Activated T-cell treated with anti-CD3 and anti-CD28 coated beads, Interleukin-2, amount 50 U/mL, for 72 hours (primary cell): ENCODE measurements at places on chromosomes 3 and 15. TPM values are rescaled to one million over a fixed set of nuclear protein-coding genes. Genes with fewer than 3 reads are reported as not detected.

GRCh38 chr3:193824365-193824764, 231.4 kb downstream of the OPA1 start:
- H3K36me3 ChIP-seq = no peaks in the 10 kb centered on the region
- no peak overlapping the region for H3K4me3 ChIP-seq
- H3K4me1 ChIP-seq = no peaks in the 10 kb centered on the region
- peaks cover 48% of the 10 kb centered on the region for H3K27me3 ChIP-seq
- no peak for DNase-seq

- no peak overlapping the region for H3K4me3 ChIP-seq
- H3K27ac ChIP-seq = no peak overlapping the region
- H3K4me1 ChIP-seq = no peaks in the 10 kb centered on the region
- no peak for DNase-seq
- peaks cover 7% of the 10 kb centered on the region for H3K36me3 ChIP-seq
Measured at GRCh38 chr3:15223685-15224572, 17.9 kb downstream of the CAPN7 start.

DNA sequence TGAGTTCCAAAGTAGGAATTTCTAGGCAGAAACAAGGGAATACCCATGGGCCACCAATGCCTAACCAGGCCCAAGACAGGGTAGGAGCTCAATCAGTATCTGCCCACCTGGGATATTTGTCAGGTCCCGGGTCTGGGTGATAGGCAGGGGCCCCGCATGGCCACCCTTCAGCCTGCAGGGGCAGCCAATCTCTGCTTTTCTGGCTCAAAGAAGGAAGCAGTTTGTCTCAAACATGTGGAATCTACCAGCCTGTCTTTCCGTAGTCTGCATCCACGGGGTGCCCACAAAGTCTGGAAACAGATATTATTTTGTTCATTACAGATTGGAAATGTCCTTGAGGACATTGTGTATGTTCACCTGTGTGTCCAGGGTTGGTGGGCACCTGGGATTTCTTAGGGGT, 56.2 kb downstream of the CEMIP start:
- no peak overlapping the region for H3K27ac ChIP-seq
- H3K36me3 ChIP-seq = no peaks in the 10 kb centered on the region
- no peak overlapping the region for H3K4me3 ChIP-seq
- H3K27me3 ChIP-seq = peaks cover 24% of the 10 kb centered on the region
- H3K4me1 ChIP-seq = no peaks in the 10 kb centered on the region
- no peak for DNase-seq

DNA sequence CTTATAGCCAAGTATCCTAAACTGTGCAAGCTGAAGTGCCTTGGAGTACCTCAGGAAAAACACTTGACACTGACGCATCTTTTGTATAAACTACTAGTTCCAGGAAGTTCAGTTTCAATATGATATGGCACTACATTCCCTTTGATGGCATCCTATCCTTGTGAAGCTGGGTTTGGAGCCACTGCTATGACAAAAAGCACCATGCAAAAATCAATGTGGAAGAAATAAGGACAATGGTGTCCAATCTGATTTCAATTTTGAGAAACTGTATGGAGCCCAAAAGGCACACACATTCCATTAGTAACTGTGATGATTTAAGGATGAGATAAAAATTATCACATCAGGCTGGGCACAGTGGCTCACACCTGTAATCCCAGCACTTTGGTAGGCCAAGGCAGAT, 5.6 kb downstream of the RPS27L start:
- peaks cover 17% of the 10 kb centered on the region for H3K4me1 ChIP-seq
- no peak overlapping the region for H3K4me3 ChIP-seq
- no peaks in the 10 kb centered on the region for H3K27me3 ChIP-seq
- no peak for DNase-seq

GRCh38 chr3:143151004-143151731, 31.6 kb downstream of the CHST2 start:
- H3K27me3 ChIP-seq = no peaks in the 10 kb centered on the region
- no peaks in the 10 kb centered on the region for H3K36me3 ChIP-seq
- no peak for DNase-seq
- H3K4me3 ChIP-seq = no peak overlapping the region
- no peak overlapping the region for H3K27ac ChIP-seq

- no peaks in the 10 kb centered on the region for H3K27me3 ChIP-seq
- H3K36me3 ChIP-seq = peaks cover 21% of the 10 kb centered on the region
- DNase-seq = no peak
- H3K4me3 ChIP-seq = peak overlapping the region; percentile 87
- peak overlapping the region; percentile 93 for H3K27ac ChIP-seq
Measured at GRCh38 chr3:143170676-143171075, 51.1 kb downstream of the CHST2 start.

GRCh38 chr3:101259485-101260341, 60.7 kb downstream of the IMPG2 start:
- no peaks in the 10 kb centered on the region for H3K27me3 ChIP-seq
- H3K4me3 ChIP-seq = no peak overlapping the region
- peaks cover 3% of the 10 kb centered on the region for H3K36me3 ChIP-seq
- DNase-seq = no peak
- no peak overlapping the region for H3K27ac ChIP-seq

GRCh38 chr15:28037969-28038590, 61.0 kb downstream of the OCA2 start:
- no peak overlapping the region for H3K27ac ChIP-seq
- no peaks in the 10 kb centered on the region for H3K36me3 ChIP-seq
- DNase-seq = no peak
- no peak overlapping the region for H3K4me3 ChIP-seq
- peaks cover 33% of the 10 kb centered on the region for H3K27me3 ChIP-seq

DNA sequence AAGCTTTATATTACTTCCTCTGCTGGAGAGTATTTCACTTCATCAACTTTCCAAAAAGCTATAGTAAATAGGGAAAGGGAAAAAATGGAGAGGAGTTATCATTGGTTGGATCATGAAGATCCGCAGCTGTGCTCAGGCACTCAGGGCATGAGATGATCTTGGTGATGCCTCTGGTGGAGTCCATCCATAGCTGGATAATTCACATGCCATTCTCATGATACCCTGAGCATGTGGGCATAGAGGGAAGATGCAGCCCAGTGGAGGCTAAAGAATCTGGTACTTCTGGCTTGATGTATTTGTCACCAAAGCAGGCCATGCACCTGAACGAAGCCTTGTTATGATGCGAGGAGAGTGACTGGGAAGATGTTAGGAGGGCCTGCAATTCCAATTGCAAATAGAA, 150.2 kb downstream of the CHST2 start:
- H3K27me3 ChIP-seq = no peaks in the 10 kb centered on the region
- no peaks in the 10 kb centered on the region for H3K36me3 ChIP-seq
- no peak overlapping the region for H3K27ac ChIP-seq
- no peak for DNase-seq
- H3K4me1 ChIP-seq = no peaks in the 10 kb centered on the region

- H3K4me3 ChIP-seq = no peak overlapping the region
- H3K4me1 ChIP-seq = peaks cover 23% of the 10 kb centered on the region
- no peak for DNase-seq
Measured at GRCh38 chr3:143294188-143294587, 174.6 kb downstream of the CHST2 start.

The MCF2L2 gene
- total RNA-seq = 7.6 TPM

The PARP9 gene
- 38.1 TPM for total RNA-seq

The EAF2 gene
- total RNA-seq = 14.2 TPM

The UBA7 gene
- total RNA-seq = 93.5 TPM

The CCDC39 gene
- not detected for total RNA-seq

The ANKRD28 gene
- total RNA-seq = 46.1 TPM
